ENCODE measurements at places on chromosomes 6 and 20. TPM values are rescaled to one million over a fixed set of nuclear protein-coding genes. Genes with fewer than 3 reads are reported as not detected.

The PEDS1 gene
- 10.3 TPM for total RNA-seq

DNA sequence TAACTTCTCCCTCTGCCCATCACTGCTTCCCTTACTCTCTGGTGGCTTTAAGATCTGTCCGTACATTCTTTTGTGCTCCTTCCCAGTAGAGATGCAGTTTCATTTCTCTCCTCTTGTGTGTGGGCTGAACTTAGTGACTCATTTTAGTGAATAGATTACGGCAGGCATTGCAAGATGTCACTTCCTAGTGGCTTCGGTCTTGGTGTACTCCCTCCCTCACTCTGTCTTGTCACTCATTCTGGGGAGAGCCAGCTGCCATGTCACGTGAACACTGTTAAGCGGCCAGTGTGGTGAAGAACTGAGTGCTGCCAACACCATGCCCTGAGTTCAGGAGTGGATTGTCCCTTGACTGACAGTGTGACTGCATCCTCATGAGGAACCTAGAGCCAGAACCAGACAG is 115.9 kb downstream of the OTOR start:
- DNase-seq = no peak

- DNase-seq = no peak
These were observed 17.7 kb downstream of the SNPH start for GRCh38 chr20:1283522-1284510.

GRCh38 chr6:84016029-84016428 is 17.5 kb upstream of the MRAP2 start:
- no peak for DNase-seq

DNA sequence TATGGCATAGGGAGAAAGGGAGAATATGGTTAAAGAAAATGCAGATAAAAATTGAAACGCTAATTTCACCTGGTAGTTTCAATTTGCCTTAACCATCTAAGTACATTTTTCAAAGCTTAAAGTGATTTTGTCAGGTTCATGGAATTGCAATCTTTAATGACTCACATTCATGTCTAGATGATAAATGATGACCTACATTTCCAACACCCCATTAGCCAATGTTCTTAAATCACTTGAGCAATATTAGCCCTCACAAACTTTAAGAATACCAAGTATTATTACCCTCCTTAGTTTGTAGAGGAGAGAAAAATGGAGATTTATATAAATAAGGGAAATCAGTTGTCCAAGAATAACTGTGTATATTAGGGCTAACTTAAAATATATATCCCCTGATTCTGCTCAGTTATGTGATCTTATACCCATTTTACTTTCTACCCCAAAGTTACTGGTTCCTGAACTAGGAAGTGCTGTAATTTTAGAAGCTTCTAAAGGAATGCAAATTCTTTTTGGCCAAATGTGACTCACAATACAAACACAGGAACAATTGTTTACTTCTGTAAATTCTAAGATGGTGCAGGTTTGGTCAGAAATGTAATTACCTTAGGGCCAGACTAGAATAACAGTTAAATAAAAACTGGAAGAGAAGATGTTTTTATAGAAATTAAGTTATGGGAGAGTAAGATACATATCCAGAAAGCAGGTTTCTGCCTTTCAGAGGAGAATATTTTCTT is 34.5 kb downstream of the TPBG start:
- DNase-seq = no peak

GRCh38 chr6:41763470-41763869 is 16.2 kb downstream of the FRS3 start:
- DNase-seq = no peak

- no peak for DNase-seq
These were observed 96.4 kb downstream of the AIG1 start for GRCh38 chr6:143157131-143157530.

DNA sequence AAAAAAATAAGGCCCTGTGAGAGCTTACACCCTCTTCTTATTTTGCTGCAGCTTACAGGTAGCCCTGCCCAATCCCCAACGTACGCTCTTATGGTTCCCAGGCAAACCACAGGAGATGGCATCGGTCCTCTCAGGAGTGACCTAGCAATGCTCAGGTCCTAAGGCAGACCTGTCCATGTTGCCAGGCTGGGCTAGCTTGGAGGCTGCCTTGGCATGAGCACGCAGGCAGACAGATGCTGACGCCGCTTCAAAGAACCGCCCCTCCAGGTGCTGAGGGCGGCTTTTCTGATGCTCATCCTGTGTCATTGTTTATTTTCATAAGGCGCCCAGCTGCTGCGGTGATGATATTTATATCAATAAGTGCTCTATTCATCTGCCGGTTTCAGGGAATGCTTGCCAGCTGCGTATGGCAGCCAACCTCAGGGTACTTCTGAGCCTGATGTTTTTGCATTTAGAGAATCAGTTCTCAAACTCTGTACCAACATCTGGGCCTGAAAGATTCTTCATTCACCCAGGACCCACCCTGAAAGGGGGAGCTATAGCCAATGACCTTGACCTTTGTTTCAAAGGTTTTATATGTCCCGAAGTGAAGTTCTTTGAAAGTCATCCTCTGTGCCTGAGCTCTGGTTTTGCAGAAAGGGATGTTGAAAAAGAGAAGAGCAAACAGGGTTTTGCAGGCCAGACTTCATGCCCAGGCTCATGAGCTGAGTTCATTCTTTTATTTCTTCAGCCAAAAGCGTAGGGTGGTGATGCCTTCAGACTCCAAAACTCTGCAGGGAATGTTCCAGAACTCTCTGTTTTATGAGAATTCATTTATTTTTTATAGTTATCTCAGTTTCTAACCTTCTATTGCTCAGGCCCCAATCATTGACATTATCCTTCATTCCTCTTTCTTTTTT is 475.6 kb upstream of the CHD6 start:
- no peak for DNase-seq

DNA sequence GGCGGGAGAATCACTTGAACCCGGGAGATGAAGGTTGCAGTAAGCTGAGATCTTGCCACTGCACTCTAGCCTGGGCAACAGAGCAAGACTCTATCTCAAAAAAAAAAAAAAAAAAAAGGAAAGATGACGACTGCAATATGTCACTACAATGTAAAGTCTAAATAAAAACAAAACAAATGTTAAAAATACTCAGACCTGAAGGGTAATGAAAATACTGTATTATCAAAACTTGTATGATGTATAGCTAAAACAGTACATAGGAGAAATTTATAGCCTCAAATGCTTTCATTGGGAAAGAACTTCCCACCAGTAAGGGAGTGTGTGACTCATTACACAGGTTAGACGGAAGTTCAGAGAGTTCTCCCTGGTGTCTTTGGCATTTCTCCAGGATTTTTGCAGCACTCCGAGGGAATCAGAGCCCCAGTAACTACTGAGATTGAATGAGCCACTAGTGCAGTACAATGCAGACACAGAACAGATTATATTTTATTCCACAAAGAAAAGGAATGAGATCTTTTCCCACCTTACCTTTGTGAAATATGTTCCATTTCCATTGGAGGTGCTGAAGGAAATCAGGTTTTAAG is 12.5 kb upstream of the RALGAPB start:
- DNase-seq = no peak

The HRH3 gene
- total RNA-seq = not detected

The CFAP206 gene
- 0.25 TPM for total RNA-seq

- DNase-seq = peak; percentile 73
These were observed 156.9 kb downstream of the VEGFA start for GRCh38 chr6:43926634-43927531.

- DNase-seq = no peak
These were observed 682.8 kb downstream of the KIF16B start for GRCh38 chr20:15890407-15890982.

The ARMC12 gene
- 0.34 TPM for total RNA-seq

The FRK gene
- 1.9 TPM for total RNA-seq

- no peak for DNase-seq
These were observed 528.2 kb downstream of the HDGFL1 start for GRCh38 chr6:23097566-23097965.

The SNAP25 gene
- total RNA-seq = 5.1 TPM

GRCh38 chr6:28251661-28252008 is 434 bp downstream of the ZKSCAN4 start:
- no peak for DNase-seq

The MICAL1 gene
- 10.3 TPM for total RNA-seq

DNA sequence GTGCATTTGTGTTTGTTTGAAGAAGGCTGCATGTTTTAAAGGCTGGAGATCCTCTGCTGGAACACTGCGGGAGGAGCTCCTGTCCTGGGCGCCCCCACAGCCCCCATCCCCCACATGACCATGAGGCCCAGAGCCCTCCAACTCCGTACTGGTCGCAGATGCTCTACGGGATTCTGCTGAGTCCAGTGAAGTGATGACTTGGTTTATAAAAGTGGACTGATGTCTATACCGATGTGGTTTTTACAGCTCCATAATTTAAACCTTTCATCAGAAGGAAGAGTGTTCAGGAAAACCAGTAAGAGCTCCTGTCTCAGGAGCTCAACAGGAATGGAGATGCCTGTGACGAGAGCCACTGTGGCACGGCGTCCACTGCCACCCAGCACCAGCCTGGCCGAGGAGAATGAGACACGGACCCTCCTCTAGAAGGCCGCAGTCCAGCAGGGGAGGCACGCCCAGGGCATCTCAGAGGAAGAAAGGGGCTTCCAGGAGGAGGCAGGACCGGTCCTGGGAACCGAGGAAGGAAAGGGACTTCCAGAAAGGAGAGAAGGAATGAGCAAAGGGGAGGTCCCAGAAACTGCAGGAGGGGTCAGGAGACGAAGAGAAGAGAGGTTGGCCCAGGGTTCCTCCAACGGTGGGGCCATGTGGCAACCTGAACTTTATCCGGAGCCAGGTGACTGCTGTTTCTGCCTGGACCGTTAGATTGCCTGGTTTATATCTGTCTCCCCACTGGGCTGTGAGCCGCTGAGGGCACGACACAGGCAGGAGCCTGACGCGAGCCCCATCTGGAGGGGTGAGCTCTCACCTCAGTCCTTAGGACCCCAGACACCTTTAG is 26.9 kb downstream of the BFSP1 start:
- peak; percentile 46 for DNase-seq

DNA sequence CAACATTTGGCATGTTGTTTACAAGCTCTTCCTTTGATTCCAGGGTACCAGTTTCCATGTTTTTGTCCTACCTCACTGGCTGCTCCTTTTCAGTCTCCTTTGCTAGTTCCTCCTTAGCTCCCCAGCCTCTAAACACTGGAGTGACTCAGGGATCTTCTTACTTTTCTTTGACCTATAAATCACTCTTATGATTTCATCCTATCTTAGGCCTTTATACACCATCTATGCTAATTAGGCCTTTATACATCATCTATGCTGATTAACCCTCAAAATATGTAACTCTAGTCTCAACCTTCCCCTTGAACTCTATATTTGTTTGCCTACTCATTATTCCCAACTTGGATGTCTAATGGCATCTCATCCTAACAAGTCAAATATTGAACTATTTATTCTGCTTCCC is 9.5 kb downstream of the TMEM30A start:
- no peak for DNase-seq

The EPB41L1 gene
- total RNA-seq = 67.0 TPM

DNA sequence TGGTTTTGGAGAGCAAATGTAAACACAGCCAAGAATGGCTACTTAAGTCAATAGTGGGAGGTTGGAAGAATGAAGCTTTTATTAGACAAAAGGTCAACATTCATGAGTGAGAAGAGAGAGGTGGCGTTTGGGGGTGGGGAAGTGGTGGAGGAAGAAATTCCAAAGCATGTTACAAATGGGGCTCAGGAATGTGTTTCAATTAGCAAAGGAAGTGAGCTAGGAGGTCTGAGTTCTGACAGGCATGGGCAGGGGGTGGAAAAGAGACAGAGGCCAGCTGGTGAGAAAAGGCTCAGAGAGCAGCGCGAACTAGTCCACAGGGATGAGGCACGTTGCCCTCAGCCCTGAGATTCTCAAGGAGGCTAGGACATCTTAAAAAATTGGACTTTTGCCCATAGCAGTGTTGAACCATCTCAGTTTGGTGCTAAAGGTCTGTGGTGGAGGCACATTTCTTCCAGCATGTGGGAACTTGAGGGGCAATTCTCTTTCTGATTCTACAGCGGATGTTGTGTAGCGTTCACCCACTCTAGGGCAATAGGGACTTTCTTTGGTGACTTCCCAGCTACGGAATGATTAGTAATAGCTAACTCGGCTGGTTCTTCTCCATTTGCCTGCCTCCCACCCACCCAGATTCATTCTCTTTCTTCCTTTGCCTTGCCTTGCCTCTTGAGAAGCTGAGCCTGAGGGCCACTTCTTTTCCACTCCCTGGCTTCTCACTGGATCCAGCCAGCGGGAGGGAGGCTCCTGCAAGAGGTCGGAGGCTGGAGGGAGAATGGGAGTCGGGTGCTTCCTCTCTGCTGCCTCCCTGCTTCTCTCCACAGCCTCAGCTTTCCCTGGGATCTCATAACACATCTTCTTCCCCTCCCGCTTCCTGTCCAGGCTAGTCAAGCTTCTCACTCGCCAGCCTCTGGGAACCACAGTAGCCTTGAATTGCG is 45.1 kb upstream of the NEDD9 start:
- DNase-seq = peak; percentile 39

The C6orf118 gene
- total RNA-seq = not detected

The C6orf15 gene
- not detected for total RNA-seq

GRCh38 chr20:20089018-20089417 is 36.7 kb downstream of the CFAP61 start:
- no peak for DNase-seq

GRCh38 chr20:33654680-33655161 is 7.4 kb upstream of the C20orf144 start:
- DNase-seq = peak; percentile 35

- DNase-seq = no peak
These were observed 1092.0 kb upstream of the MAP3K7 start for GRCh38 chr6:91678679-91679446.

DNA sequence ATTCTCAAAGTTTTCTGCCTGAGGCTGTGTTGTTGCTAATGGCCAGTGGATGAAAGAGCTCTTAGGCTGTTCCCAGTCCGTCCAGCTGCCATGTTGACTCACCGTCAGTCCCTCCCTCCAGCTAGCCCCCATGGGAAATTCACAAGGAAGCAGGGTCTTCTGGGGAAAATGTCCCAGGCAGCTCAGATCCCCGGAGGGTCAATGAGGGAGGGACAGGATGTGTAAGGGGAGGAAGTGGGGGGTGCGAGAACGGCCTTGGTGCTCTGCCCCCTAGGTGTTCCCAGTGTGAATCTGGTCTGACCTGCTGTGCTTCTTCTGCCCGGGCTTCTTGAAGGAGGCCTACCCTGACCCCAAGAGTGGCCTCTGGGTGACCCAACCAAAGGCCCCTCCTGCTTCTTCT is 65.9 kb downstream of the CEBPB start:
- DNase-seq = no peak
